ENCODE measurements at places on chromosomes 13 and 19.

DNA sequence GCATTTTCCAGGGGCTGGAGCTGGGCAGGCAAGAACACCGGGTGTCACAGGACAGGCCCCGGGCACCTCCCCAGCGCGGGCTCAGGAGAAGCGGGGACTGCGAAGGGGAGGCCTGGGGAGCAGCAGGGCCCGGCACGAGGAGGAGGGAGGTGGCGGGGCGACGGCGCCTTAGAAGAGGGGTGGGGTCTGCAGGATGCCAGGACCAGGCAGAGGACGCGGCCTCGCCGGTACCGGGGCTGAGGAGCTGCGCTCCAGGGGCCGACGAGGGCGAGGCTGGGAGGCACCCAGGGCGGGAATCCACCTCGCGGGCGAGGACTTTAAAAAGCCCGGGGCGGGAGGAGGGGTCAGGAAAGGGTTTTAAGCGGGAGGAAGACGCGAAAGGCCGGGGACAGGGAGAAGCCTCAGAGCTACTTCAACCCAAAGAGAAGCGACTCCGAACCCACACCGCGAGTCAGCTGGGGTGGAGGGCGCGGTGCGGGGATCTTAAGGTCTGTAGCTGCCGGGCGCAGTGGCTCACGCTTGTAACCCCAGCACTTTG lies 665 bp downstream of the ZNF347 start:
- no peak for DNase-seq

GRCh38 chr19:16000024-16000663 lies 51.3 kb downstream of the OR10H4 start:
- no peak for DNase-seq

DNA sequence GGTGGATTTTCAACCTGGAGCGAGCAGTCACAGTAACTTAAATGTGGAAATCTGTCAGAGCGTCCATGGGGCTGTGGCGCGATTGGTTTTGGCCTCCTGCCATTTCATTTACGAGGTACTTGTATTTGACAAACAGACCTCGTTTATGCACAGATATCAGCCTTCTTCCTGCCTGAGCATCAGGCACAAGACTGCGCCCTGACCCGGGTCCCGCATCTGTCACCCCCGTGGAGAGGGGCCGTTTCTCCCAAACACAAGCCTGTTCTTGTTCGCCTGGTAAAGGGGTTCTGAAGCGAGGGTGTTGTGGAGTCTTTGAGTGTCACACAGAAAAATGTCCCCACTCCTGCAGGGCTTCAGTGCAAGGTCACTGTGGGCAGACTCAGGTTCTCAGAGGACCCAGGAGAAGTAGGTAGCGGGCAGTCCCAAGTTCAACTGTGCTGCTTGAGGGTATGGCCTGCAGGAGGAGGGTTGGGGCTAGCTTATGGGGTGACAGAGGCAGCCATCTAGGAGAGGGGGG lies 202.3 kb downstream of the URI1 start:
- no peak for DNase-seq

DNA sequence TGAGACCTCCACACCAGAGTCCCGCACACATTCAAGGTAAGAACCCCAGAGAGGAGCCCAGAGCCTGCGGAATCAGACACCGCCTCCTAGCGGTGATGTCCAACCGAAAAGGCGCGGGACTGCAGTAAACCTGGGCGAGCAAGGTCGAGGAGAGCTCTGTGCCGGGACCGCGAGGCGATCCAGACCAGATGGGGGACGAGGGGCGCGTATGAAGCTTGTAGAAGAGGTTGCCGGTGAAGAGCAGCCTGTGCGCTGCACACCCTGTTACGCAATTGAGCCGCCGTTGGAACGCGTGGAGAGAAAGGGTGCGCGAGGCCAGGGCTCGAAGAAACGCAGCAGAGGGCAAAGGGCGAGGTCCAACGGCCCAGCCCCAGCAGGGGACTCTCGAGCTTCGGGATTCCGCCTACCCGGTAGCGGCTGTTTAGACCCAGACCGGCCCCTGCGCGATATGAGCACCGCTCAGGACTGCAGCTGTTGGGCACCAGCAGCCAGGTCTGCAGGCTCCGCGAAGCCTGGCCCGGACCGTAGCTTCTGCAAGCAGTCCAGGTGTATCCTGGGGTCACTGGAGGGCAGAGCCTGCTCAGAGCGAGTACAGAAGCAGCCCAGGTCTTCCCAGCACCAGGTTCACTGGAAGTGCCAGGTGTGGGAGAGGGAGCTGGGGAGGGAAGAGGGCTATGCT lies 65.9 kb upstream of the ZNF599 start:
- peak; percentile 55 for DNase-seq

- no peak for DNase-seq
Measured at GRCh38 chr13:97125810-97126738, 96.1 kb upstream of the MBNL2 start.

Measured in iPS DF 6.9 (cell line).